ENCODE measurements at places on chromosomes 13 and 19.

DNA sequence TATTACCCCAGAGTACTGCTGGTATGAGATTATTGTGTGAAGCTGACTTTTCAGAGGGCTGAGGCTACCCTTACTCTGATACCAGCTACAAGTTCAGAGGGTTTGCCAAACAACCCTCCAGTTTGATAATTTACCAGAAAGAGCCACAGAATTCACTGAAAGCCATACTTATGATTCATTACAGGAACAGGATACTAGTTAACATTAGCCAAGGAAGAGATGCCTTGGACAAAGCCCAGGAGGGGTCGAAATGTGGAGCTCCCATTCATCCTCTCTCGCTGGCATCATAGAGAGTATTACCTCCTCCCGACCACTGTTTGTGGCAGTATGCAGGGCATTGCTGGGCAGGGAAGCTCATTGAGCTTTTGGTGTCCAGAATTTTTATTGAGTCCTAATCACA lies 364.3 kb downstream of the KCNRG start:
- no peak for DNase-seq

DNA sequence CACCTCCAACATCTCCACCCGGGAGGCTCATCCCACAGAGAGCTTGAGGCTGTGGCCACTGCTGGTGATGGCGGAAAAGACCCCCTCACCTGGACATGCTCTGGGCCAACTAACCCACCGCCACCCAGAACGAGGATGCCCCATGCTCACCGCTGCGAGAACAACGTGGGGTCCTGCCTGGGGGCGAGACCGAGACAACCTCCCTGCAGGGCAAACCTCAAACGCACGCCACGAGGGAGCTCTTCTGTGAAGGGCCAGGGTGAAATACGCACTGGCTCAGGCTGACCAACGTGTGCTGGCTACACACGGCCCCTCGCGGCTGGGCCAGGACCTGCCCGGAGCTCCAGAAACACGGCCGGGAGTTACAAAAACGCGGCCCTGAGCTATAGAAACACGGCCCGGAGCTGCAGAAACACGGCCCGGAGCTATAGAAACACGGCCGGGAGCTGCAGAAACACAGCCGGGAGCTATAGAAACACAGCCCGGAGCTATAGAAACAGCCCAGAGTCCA lies 19.0 kb upstream of the PLPP2 start:
- no peak for DNase-seq

- DNase-seq, result no peak
Measured at GRCh38 chr19:51810223-51810622, 15.3 kb downstream of the FPR3 start.

DNA sequence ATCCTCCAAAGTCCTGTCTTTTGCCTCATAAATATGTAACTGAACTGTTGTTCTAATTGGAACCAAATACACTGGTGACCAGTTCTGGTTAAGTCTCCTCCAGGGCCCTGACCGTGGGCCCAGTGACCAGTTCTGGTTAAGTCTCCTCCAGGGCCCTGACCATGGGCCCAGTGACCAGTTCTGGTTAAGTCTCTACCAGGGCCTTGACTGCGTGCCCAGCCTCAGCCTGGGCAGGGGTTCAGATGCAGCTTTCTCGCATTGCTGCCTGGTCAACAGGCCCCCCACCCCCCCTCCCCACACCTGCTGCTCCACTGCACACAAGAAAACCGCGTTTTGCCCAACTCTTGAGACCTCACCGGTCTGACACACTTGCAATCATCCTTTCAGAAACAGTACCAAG lies 3.8 kb upstream of the GRTP1 start:
- no peak for DNase-seq

GRCh38 chr13:108226184-108226583 lies 8.0 kb downstream of the ABHD13 start:
- no peak for DNase-seq

DNA sequence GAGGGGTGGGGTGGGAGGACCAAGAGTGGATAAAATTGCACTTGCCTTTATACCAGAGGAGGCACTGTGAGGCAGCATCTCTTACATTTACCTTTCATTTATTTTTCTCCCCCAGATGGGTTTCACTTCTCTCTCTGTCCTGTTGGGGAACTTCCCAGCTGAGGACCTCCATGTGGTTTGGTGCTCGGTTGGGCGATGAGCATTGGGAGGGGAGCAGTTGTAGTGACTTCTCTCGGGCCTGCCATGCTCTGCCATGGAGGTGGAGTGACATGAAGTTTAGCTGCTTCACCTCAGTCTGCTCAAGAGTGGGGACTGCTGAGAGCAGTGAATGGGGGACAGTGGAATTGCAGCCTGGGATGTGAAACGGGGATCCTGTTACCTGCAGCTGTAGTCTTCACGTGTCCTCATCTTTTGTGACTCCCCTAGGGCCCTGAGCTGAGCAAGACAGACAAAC lies 23.1 kb upstream of the CXCL17 start:
- DNase-seq, result no peak

GRCh38 chr19:9914315-9915207 lies 21.8 kb downstream of the OLFM2 start:
- peak; percentile 34 for DNase-seq

GRCh38 chr13:61414686-61415057 lies 977 bp downstream of the PCDH20 start:
- no peak for DNase-seq

- no peak for DNase-seq
Measured at GRCh38 chr19:4497770-4498389, 20.4 kb downstream of the PLIN4 start.

DNA sequence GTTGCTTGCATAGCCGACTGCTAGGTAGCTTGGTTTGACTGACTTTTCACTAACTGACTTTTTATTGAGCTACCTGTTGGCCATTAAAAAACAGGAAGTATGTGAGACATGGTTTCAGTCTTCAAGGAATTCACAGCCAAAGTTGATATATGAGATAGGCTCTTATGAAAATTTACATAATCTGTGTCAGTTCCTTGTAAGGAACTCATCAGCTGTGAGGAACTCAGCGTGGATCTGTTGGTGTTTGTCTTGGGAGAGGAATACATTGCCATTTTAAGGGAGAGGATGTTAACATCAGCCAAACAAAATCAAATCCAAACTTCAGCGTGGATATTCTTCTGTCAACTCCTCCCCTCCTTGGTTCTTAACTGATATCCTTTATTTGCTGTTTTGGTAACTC lies 2.0 kb downstream of the RNF113B start:
- DNase-seq, result no peak

DNA sequence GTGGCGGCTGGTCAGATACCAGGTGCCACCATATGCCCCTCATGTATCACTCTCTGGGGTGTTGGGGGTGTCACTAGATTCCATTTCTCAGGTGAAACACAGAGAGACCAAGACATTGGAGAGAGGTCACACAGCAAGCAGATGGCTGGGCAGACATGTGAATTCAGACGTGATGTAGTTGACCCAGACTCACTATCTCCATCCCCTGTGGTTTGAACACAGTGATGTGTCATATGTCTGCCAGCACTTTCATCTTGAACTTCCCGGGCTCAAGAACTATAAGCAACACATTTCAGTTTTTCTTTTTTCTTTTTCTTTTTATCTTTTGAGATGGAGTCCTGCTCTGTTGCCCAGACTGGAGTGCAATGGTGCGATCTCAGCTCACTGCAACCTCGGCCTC lies 16.1 kb upstream of the UPF1 start:
- no peak for DNase-seq

DNA sequence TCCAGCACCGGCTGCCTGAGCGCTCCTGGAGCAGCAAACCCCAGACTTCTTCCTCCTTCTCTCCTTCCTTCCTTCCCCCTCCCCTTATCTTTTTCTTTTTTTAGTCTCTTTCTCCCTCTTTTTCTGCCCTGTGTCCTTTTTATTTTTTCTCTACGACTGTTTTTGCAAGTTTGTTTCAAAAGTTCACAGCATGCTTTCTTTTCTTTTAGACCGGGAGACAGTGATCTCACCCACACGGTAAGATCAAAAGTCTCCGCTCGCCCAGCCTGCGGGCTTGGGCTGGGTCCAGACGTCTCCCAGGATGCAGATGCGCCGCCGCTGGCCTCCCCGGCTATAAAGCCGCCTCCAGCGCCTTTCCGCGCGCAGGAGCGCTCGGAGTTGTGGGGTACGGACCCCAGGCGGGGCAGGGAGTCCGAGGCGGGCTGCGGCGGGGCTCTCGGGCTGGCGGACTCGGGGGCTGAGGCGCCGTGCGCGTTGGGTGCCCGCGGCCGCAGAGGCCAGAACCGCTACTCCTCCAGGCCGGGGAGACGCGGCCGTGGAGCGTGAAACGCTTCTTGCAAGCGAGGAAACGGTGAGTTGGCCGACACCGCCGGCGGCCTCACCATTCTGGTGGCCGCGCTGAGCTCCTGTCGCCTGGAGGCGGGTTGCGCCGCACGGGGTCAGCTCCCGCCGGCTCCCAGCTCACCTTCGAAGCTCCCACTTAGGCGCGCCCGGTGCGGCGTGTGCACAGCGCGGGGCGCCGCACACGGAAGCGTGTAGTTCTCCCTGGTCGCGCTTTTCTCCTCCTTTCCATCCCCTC lies 2.0 kb upstream of the TSHZ3 start:
- DNase-seq, result no peak

DNA sequence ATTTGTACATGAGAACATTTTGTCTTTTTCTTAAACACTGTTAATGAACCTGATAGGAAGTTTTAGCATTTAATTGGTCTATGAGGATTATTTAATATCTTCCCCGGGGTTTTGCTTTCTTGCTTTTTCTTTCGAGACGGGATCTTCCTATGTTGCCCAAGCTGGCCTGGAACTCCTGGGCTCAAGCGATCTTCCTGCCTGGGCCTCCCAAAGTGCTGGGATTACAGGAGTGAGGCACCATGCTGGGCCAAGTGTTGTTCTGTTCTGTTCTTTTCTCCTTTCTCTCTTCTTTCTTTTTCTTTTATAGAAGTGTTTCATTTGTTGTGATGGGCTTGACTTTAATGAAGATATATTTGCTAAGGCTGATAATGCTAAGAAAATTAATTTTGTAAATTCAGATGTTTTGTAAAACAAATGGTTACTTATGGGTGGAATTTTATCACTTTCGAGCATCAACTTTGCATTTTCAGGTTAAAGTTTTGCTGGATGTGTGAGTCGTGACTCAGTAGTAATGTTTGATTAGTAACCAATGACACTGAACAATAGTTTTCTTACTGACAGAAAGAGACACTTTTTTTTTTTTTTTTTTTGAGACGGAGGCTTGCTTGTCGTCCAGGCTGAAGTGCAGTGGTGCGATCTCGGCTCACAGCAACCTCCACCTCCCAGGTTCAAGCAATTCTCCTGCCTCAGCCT lies 2.2 kb downstream of the PAN3 start:
- DNase-seq, result no peak

DNA sequence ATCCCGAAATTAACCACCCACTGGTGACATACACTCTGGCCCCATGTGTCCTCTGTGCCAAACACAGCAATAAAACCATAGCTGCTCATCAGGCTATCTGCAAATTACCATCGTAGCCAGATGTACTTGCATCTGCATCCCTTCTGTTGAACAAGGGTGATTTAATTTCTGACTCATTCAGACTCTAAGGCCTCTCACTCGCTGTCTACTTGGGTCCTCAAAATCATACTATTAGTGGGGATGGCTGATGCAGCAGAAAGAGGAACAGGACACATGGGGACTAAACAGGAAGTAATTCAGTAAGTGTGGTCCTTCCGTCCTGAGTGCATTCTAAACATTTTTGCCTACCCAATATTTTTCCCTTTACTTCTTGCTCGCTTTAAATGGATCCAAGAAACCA lies 2275.0 kb upstream of the PCDH20 start:
- no peak for DNase-seq

DNA sequence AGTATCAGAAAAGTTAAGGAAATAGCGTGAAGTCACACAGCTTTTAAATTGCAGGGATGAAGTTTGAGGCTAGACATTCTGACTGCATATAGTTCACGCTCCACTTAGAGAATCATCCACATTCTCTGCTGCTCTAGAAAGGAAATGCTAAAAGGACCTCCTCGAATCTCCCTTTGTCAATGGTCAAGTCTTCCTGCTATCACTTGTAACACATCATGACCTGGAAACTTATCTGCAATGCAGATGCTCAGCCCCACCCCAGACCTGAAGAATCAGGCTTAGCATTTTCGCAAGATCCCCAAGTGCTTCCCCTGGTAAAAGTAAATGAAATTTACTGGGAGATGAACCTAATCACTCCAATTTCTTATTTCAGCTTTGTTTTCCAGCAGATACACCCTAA lies 372.1 kb downstream of the LIG4 start:
- DNase-seq, result no peak

DNA sequence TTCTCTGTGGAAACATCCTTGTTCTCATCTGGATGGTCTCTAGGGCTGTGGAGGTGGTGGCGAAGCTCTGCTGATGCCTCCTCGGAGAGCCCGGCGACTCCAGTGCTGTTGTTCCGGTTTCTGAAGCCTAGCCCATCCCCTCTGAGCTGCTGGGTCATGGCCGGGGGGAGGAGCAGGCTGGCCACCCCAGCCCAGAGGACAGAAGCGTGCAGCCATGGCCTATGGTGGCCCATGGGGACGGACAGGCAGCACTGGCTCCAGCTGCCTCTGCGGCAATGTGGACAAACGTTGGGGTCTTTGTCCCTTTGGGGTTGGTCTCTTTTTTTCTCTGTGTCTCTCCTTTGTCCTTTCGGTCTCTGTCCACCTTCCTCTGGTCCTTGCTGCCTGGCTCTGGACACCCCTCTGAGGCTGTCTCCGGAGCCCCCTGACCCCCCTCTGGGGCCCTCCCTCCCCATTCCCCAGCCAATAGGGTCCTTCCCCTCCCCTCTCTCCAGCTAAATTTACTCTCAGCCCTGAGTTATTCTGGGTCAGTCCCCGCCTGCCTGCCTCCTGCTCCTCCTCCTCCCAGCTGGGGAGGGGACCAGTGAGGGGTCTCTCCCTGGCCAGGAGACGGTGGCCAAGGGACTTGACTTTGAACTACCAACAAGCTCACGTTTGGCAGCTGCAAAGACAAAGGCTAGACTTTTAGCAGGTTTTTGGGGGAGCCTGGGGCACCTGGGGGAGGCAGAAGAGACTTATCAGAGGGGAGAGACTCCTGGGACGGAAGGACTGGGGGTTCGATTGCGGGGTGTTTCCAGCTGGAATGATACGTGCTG lies at the start of gene HRC:
Gene HRC, minus strand, starts transcription at position 392 of the 815 bp plus-strand sequence. Its CDS starts 159 bp downstream, at position 233.
- DNase-seq, result no peak

GRCh38 chr13:73449252-73449651 lies 390.4 kb downstream of the KLF5 start:
- no peak for DNase-seq

DNA sequence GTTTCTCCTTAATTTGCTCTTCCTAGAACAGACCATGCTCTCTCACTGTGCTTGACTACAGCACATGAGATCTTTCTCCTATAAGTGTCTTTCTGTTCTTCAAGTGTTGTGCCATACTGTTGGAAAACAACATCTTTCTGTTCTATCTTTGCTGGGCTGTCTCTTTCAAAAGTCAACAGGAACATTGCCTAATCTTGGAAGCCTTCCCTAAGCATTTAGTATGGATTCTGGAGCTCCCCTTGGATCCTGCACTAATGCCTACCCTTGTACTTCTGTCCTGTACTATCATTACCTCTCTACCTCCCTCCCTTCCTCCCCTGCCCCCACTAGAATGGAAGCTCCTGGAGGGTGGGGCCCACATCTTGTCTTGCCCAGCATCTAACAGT lies 26.8 kb downstream of the STARD13 start:
- no peak for DNase-seq

- no peak for DNase-seq
Measured at GRCh38 chr13:28582892-28583240, 76.1 kb upstream of the POMP start.

All from NCI-H1436 treated with DMSO at 0.1 percent for 48 hours (cell line).